ENCODE measurements at places on chromosomes 4 and X. TPM values are rescaled to one million over a fixed set of nuclear protein-coding genes. Genes with fewer than 3 reads are reported as not detected.

- DNase-seq: no peak
Measured at GRCh38 chr4:65604515-65604914, 65.8 kb downstream of the EPHA5 start.

DNA sequence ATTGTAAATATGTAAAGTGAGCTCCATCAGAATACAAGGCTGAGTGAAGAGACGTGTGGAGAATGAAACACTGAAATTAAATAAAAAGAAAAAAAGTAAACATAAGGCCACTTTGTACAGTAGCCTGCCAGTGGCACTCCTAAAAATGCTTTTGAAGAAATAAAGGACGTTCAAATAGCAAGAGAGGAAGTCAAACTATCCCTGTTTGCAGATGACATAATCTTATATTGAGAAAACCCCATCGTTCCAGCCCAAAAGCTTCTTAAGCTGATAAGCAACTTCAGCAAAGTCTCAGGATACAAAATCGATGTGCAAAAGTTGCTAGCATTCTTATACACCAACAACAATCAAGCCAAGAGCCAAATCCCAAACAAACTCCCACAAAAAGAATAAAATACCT, 24.2 kb downstream of the RASSF6 start:
- DNase-seq: no peak

DNA sequence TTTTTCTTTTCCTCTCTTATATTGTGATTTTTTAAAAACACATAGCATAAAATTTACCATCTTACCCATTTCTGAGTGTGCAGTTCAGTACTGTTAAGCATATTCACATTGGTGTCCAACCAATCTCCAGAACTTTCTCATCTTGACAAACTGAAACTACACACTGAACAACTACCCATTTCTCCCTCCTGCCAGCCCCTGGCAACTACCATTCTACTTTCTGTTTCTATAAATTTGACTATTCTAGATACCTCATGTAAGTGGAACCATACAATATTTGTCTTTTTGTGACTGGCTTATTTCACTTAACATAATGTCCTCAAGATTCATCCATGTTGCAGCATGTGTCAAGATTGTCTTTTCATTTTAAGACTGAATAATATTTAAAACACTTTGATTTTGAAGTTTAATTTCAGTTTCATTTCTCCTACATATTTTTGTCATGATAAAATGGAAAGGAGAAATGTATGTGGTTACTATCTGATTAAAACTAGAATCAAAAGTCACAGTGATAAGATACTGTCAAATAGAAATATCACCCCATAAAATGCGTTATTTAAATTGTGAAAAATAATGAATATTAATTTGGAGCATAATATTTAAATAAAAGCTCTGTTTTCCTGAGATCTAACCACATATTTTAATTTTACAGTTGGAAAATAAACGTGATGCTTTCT, 122.8 kb downstream of the DIPK2B start:
- DNase-seq: no peak

DNA sequence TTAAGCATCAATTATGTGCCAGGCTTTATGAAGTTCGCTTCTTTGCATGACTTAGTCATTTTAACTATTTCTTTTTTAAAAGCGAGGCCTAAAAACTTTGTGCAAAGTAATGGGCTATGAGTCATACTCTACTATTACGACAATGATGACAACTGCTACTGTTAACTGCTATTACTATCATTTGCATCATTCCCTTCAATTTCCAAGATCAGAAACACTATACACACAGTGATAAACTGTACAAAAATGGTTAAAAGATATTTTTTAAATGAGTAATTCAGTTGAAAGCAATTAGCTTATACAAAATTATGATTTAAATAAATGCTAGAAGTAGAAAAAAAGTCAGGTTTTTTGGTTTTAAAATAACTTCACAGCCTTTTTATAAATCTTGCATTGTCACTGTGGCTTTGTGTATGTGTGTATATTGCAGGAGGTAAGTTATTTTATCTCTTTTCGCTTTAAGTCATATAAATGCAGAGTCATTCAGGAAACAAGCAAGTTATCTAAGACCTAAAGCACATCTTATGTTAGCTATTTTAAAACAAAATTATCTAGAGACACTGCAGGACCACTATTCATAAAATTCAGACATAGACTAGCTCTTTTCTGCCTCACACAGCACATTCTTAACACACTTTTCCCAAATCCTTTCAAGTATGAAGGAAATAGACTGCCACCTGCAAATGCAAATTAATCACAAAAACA, 18.5 kb upstream of the CXCL3 start:
- DNase-seq: peak; percentile 79

DNA sequence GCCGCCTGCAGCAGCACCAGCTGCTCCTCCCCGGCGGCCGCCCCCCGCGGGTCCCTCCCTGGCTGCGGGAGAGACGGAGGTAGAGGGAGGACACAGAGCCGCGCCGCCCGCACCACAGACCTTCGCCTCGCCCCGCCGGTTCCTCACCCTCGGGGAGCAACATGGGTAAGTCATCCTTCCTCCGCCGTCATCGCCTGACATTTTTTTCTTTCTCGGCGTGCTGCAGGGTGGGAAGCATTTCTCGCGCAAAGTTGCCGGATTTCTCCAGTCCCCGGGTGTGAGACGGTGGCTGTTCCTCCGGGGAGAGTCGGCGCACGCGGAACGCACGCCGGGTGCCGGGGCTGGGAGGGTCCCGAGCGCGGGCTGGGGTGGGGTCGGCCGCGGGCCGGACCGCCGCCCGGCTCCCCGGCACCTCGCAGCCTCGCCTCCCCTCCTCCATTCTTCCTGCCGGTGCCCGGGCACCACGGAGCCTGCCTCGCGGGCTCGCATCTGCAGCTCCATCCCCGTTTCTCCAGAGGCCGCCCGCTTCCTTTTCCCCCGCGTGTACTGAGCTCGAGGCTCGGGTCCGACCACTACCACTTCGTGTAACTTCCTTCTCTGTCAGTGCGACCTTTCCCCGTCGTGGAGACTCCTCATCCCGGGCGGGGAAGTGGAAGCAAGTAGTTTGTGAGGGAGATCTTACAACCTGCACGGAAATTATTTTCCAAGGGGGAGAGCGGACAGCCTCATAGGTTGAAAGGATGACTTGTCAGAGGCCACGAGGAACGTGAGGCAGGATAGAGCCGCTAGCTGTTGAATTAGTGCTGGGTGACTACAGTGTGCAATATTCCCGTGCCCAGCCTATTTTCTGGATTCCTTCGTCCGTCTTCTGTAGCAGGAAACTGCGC, 464 bp downstream of the RAP1GDS1 start:
- peak; percentile 79 for DNase-seq

GRCh38 chrX:41881166-41881565, 42.2 kb downstream of the CASK start:
- no peak for DNase-seq

GRCh38 chr4:40800064-40800463, 50.3 kb downstream of the NSUN7 start:
- no peak for DNase-seq

- DNase-seq: no peak
Measured at GRCh38 chr4:132530861-132531260, 618.2 kb upstream of the PCDH10 start.

The ZDHHC15 gene
- not detected for total RNA-seq

DNA sequence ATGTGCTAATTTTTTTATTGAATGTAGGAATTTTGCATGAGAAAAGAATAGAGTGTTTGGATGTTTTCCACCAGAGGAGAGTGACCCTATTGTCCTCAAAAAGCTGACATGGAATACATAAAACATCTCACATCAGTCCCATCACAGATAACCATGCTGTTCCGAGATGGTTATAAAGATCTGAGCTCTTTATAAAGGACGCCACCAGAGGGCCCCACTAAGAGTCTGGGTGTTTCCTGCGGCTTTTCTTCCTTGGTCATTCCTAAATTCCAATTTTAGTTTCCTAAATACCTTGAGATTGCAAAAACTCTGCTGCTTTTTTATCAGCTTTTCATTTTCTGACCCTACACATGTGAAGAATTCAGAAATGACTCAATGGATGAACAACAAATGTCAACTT, 504.5 kb upstream of the FRG1 start:
- no peak for DNase-seq

The CSTF2 gene
- 24.2 TPM for total RNA-seq

The RHOH gene
- not detected for total RNA-seq

DNA sequence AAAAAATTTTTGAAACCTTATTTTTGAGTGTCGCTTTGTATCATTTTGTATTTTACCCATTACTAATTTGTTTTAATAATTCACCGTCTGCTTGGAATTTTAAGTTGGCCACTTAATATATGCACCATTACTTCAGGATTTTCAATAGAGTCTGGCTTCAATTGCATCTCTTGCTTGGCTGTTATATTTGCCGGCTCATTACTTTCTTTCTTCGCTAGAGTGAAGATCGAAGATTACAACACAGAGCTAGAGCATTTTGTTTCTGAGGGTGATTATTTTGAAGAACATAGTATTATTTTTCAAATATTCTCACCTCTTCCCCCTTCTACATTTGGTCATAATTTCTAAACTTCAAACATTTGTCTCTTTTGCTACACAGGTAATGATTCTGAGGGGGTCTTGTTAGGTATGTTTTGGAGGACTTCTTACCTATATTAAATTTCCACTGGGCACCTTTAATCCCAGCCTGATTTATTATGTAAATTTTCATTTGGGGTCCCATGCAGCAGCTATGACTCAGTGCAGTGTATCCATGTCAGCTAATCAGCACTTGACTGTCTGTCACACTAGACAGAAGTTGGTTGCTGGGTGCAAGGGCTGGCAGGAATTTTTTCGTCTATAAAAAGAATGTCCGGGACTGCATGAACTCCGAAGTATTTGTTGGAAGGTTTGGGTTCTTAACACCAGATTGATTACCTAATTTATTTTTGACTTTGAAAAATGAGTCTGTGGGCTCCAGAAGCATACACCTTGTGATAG, 18.6 kb downstream of the TBC1D1 start:
- DNase-seq: no peak

The SYNPO2 gene
- 38.8 TPM for total RNA-seq

The MAGED4B gene
- total RNA-seq: 64.2 TPM

GRCh38 chr4:74967324-74967723, 34.4 kb downstream of the PARM1 start:
- no peak for DNase-seq

The MAGEC1 gene
- not detected for total RNA-seq

The GPC3 gene
- not detected for total RNA-seq
